Activated CD8-positive, alpha-beta T cell treated with anti-CD3 and anti-CD28 coated beads for 36 hours (primary cell): ENCODE measurements at places on chromosomes 7 and 10.
A peak's percentile ranks its signal among the peaks of the same experiment; 100 is the strongest.

- peak; percentile 34 for DNase-seq
Measured at GRCh38 chr7:148964483-148965267, 63.6 kb downstream of the PDIA4 start.

DNA sequence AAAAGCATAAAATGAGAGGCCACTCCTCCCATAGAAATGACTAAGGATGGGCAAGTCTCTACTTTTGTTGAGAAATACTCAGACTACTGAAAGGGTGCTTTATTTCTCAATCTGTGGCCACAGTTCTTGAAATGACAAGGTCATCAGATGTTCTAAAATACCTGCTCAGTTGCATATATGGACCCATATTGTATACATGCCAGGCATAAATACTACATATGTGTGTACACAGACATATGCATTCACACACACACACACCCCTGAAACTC lies 691.5 kb upstream of the SORCS1 start:
- no peak for DNase-seq

DNA sequence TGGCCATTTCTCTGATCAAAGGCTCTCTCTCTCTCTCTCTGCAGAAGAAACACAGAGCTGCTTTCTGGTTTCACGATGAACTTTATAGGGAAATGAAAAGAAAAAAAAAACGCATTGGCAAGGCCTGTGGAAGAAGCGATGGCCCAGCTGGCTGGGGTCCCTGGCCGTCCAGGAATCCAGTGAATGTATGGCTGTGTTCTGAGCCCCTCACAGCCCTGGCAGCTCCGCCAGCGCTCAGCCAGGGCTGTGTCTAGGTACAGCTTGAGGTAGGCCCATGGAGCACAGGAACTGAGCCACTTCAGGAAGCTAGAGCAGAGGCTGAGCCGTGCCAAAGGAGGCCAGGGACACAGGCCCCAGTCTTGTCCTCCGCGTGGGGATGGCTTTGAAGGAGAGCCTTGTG lies 13.1 kb upstream of the UCMA start:
- no peak for DNase-seq

DNA sequence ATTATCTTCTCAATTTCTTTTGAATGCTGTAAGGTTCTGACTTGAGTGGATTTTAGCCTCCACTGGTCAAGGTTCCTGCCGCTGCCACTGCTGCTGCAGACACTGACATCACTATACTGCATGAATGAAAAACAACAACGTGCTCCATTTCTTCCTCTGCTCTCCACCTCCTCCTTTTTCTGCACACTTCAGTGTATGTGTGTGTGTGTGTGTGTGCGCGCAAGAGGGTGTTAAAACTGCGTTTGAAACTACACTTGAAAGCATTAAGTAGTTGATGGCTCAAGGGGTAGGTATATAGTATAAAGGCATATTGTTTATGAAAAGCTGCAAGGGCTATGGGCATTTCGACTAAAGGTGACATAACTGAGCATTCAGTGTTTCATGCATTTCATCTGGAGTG lies 3.5 kb downstream of the GLCCI1 start:
- peak; percentile 42 for DNase-seq

- no peak for DNase-seq
Measured at GRCh38 chr7:135827391-135827790, 78.8 kb upstream of the FAM180A start.

DNA sequence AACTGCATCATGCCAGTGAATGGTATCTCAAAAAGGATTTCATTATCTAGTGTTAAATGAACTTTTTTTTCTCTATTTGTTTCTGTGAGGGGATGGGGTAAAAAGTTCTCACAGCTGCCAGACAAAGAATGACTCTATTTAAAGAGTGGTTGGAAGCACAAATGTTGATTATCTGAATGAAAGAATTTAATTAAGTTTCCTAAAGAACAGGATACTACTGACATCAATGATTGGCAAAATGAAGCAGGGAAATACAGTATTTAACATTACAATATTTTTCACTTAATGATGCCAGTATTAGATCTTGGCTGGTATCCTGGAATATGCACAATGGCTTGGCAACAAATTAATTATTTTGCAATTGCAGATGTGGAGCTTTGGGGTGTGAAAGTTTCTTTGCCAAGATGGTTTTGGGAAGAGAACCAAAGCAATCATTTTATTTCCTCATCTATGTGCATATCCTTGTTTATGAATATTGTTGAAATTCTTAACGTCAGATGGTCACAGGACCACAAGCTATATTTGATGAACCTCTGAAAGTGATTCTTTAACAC lies 336.8 kb downstream of the ARL4A start:
- no peak for DNase-seq

- DNase-seq: no peak
Measured at GRCh38 chr10:20769481-20769880, 127.6 kb downstream of the NEBL start.

DNA sequence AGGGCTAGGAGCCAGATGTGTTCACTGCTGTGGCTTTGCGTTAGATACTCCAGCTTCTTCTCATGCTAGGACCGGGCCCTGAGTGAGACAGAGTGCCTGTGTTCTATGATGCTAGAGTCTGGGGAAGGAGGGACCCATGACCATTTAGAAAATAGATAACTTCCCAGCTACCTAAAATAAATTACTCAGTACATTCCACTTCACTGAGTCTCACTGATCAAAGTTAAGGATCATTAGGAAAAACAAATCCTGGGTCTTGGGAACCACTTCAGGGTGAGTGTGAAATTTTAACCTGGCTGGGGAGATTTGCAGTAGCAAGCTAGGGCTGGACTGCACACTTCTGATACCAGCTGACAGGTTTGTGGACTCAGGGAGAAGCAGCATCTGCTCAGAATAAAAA lies 138.1 kb downstream of the EMX2 start:
- DNase-seq: no peak

DNA sequence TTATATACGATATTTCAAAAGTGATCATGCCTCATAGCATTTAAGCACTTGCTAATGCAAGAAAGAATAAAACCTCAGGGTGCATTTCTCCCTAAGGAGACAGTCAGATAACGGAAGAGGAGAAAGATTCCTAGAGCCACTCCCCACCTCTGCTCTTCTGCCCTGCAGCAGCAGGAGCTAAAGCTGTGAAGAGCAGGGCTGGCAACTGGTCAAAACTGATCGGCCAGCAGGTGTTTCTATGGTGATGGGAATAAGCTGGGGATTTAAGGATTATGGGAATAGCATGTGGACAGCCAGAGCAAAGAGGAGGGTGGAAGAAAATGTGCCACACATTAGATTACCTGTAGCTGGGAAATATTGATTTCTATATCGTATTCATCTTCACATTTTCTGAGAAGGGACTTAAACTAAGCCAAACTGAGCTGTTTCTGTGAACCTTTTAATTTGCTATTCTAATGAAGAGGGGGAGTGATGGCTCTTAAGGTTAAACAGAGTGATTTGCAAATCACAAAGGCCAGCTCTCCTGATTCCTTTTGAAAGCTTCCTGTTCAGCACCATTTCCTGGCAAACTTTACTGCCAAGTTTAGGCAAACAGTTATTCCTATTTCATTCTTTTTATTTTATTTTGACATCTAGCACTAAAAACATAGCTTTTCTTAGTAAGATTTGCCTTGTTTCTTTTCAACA lies 268.9 kb upstream of the PFKP start:
- DNase-seq: no peak

- no peak for DNase-seq
Measured at GRCh38 chr10:17673471-17674061, 29.6 kb downstream of the STAM start.

- DNase-seq: no peak
Measured at GRCh38 chr7:112143136-112143535, 63.1 kb downstream of the DOCK4 start.

DNA sequence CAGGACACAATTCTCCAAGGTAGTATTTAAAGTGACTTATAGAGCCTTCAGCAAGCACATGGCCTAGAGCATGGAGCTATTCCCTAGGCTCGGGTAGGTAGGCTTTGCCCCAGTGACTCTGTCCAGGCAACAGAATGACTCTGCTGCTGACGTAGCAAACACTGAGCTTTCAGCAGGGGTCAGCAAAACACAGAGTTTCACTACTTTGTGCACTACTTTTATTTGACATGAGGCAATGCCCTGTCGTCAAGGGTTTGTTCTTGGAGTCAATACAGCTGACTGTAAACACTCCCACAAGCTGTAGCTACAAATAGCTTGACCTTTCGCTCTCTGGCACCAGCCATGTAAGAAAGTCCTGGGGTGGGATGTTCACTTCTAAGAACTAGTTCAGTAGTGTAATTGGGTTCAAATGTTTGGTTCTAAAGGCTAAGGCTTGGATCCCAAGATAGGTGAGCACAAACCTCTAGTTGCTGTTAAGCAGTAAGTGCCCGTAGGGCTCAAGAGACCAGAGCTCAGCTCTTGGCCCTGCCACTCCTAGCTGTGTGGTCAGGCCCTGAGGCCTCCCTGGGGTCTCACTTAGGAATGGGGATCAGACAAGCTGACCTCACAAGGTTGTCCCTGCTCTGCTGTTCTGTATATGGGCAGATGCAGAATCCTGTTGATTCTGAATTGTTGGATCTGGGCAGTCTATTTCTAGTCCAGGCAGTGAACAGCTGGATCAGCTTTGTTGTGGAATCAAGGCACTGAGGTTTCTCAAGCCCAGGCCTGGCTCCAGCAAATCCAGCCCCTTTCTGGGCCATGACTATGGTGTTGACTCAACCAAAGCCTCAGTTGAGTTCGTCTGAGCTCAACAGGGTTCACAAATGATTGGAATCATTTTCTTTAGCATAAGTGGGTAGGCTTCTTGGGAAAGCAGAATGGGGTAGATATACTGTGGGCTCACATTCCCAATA lies 10.7 kb downstream of the NODAL start:
- no peak for DNase-seq

GRCh38 chr7:122770686-122771335 lies 68.1 kb upstream of the RNF148 start:
- DNase-seq: no peak

- DNase-seq: peak; percentile 11
Measured at GRCh38 chr10:72796042-72796441, 97.5 kb upstream of the OIT3 start.

GRCh38 chr7:29095631-29096445 lies 50.5 kb downstream of the CPVL start:
- DNase-seq: no peak

DNA sequence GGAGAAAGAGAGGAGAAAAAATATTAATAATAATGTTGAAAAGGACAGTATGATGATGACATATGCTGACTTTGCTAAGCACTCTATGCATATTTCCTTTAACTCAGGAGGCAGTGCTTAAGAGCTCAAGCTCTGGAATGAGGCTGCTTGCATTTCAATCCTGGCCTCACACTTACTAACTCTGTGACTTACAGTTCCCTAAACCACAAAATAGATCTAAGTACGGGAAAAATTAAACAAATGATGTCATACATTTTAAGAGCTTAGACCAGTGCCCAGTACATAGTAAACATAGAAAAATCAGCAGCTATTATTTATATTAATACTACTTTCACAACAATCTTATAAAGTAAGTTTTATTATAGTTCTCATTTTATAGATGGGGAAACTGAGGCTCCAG lies 61.3 kb downstream of the GFRA1 start:
- no peak for DNase-seq

DNA sequence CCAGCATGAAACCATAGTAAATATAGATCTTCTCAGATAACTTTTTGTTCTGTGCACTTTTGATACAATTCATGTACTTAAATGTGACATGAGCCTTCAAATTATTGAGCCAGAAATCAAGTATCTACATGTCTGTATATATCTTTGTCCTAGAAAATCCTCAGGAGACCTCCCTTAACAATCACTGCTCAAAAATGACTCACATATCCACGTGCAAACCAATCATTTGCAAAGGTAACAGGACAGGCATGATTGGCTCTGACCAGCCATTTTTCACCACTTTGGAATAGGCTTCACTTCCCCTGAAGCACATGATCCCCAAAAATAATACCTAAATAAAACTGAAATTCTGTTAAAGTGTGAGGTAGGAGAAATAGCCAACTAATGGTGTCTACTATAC lies 902.5 kb downstream of the PCDH15 start:
- no peak for DNase-seq

- DNase-seq: peak; percentile 56
Measured at GRCh38 chr10:48608279-48608681, 3.4 kb upstream of the ARHGAP22 start.

GRCh38 chr10:58237014-58237834 lies 30.5 kb downstream of the IPMK start:
- DNase-seq: no peak

DNA sequence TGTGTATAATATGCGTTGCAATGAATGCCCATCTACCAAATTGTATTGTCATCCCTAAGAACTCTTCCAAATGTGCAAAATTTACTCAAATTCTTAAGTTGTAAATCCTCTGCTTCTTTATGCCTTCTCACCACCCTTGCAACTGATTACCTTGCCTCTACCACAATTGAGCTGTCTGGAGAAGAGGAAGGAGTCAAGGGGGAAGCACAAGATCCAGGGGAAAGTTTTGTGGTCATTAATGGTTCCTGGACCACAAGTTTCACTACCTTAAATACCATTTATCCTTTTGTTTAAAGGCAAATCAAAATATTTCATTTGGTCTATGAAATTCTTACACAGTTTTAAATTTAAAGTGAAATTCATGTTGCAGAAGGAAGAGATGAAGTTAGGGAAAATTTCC lies 16.7 kb downstream of the CRPPA start:
- no peak for DNase-seq

GRCh38 chr10:35341521-35341920 lies 5.2 kb downstream of the CCNY start:
- no peak for DNase-seq
